ENCODE measurements at places on chromosomes 1 and 21.
A peak's percentile ranks its signal among the peaks of the same experiment; 100 is the strongest.

DNA sequence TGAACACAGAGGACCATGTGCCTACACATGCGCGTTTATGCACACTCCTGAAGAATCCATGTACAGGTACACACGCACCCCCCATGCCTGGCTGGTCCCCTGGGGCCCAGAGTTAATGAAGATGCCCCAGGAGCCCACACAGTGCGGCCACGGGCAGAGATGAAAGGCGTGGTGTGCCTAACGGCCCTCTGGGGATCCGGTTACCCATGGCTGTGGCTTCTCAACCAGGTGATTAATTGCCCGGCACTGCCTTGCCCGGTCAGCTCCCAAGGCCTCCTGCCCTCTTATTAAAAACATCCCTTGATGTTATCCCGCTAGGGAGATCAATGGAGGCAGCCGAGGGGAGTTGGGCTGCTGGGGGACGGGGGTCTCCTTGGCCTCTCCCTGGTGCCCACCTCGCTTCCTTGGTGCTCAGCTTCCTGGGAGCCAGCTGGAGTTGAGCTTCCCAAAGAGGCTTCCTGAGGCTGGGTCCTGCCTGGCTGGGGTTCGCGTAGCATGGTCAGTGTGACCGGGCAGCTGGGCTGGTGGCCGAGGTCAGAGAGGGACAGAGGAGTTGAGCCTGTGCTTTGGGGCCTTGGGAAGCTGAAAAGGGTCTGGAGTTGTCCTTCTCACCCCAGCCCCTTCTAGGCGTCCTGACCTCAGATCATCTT lies 75.0 kb upstream of the WNT4 start:
- no peak for DNase-seq

DNA sequence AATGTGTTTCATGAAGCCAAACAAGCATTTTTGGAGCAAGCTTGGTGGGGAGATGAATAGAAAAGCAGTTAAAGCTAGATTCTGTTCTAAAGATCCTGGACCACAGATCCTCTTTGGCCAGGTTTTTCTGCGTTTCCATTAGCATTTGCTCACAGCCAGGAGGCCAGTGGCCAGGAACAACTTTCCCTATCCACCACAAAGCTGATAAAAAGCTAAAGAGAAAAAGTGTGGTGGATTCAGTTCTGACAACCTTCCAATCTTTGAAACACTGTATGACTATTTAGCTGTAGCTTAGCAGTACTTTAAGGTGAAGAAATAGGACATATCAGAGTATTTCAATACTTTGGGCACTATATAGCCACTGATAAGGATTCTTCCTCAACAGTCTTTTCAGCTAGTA lies 3.0 kb upstream of the NEK7 start:
- no peak for DNase-seq

DNA sequence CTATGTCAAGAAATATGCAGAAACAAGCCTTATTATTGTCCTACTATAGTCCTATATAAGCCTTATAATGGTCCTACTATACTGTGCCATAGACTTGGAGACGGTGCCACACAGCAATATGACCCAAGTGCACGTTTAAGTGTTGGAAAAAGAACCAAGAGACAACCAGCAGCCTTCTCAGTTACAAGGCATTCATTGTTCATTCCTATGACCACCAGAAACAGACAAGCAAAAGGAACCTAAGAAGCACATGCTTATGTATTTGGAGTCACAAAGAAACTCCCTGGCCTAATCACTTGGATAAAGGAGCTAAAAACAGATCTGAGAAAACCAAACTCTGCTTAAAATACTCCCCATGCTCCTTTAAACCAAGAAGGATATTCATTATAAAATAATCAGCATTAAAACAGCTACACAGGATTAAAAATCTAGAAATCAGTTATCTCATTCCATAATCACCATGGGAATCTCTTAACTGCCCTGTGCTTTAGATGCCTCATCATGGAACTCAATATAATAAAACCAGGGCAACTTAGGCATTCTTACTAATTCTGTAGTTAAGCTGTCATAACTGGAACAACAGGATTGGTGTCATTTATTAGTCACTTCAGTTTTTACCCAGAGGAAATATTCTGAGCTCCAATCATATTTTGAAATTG lies 7.0 kb downstream of the COLGALT2 start:
- no peak for DNase-seq

DNA sequence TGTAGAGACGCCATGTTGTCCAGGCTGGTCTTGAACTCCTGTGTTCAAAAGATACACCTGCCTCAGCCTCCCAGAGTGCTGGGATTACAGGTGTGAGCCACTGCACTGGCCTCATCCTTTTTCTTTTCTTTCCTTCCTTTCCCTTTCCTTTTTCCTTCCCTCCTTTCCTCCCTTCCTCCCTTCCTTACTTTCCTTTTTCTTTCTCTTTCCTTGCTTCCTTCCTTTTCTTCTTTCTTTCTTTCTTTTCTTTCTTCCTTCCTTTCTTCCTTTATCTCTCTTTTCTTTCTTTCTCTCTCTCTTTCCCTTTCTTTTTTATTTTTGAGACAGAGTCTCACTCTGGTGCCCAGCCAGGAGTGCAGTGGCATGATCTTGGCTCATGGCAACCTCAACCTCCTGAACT lies 5.8 kb downstream of the FAM229A start:
- DNase-seq, result no peak

DNA sequence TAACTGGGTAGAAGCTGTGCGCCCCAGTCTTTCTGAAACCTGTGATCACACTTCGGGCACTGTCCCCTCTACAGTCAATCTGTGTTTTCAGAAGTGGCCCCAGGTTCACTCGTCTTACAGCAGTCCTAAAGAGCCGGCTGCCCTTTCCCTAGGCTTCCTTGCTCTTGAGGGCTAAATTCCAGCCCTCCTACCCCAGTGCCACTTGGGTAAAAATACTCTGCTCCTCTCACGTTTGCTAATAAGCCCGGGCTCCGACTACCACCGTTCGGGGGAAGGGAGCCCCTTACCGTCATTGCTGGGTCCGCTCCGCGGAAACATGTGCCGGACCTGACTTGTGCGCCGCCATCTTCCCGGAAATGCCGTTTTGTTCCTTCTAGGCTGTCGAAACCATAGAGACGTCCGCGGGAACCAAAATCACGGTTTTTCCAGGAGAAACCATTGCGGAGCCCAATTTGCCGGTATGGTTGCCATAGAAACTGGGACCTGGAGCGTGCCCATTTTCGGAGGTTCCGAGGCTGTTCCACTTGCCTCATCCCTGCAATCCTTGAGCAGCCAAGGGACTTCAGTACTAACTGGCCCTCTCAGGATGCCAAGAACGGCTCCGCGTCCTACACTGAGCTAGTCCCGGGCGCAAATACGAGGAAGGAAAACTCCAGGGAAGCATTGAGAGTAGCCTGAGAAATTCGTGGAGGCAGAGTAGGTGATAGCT lies at the start of gene GPATCH4:
Gene GPATCH4, minus strand, starts transcription at position 358 of the 709 bp plus-strand sequence.
- peak; percentile 30 for DNase-seq

- DNase-seq, result peak; percentile 42
These were observed 1.9 kb downstream of the S100A11 start for GRCh38 chr1:152034654-152035538.

DNA sequence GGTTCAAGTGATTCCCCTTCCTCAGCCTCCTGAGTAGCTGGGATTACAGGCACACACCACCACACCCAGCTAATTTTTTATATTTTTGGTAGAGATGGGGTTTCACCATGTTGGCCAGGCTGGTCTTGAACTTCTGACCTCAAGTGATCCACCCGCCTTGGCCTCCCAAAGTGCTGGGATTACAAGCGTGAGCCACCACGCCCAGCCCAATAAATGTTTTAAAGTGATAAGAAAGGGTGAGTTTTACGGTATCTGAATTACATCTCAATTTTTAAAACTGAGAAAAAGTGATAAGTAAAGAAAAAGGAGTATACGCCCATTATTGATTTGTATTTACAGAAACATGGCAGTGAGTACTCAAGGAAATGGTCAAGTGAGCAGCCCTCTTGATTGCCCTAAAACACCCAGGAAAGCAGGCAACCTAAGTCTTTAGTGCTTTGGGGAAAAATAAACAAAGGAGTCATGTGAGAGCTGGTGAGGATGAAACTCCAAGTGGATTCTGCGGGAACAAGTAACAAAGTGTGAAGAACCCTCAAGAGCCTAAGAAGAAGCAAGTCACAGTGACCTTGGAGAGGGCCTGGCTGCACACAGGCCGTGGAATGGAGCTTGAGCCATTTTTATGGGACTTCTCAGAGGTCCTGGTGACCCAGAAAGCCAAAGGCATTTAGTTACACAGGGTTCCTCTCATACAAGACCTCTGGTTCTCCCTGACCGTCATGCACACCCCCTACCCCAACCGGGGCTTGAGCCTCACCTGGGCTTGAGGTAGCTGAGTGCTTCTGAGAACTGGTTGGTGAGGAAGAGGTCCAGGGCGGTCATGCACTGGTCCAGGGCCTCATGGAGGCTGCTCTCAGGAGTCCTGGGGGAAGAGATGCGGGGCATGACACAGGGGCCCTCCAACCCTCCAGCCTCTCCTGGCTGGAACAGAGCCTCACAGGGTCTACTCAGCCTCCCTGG lies 9.1 kb downstream of the TTC39A start:
- no peak for DNase-seq

GRCh38 chr1:40003156-40004093 lies 37.1 kb upstream of the CAP1 start:
- no peak for DNase-seq

DNA sequence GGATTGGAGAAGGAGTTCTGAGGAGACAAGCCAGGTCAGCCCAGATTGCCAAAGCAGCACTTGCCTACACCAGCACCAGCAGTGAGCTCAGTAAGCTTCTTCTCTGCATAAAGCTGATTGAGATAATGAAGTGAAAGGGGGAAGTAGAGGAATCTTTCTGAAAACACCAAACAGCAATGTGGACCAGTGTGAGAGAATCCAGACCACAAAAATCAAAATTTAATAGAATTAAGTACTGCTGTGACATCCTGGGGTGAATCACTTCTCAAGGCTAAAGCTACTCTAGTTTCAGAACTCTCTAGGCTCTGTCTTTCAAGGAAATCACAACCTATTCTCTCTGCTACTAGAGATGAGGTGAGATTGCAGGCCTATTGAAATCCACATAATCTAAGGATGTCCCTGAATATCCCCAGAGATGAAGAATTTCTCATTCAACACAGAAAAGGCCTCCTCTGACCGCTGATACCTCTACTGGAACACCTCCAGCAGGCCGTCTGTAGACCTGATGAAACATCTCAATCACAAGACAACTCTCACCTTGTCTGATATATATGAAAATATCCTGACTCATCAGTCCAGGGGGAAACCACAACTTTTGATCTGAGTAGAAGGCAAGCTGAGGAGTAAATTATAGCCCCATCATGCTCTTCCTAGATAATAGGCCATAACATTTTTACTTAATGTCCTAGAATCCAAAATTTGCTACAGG lies at the start of gene FCRL4:
Gene FCRL4, minus strand, starts transcription at position 127 of the 709 bp plus-strand sequence. CDS start 141 bp downstream, outside the sequence.
- DNase-seq, result no peak

- no peak for DNase-seq
These were observed 40.6 kb downstream of the SRRM1 start for GRCh38 chr1:24683713-24684162.

DNA sequence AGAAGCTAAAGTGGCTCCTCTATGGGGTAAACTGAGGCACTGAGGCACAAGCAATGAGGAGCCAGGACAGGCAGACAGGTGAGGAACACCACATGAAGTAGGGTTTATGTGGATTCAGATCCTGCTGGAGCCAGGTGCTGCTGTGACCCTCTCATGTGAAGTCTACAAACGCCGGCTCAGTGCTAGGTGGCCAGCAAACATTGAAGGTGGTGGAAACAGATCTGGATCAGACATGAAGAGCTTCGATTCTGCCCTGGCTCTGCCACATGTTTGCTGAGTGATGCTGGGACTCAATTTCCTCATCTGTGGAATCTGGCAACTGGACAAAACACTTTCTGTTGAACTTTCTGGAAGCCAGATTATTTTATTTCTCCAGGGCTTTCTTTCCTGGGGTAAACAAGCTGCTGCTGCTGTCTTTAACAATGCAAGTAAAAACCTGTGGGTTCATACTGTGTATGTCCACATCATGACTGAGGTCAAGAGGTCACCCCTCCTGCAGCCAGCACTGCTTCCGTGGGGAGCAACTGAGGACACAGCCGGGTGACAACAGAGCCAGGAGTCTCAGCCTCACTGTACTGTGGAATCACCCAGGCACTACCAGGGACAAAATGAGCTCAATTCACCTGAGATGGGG lies 33.3 kb downstream of the HMGB4 start:
- no peak for DNase-seq

- DNase-seq, result no peak
These were observed 136.1 kb downstream of the TGFB2 start for GRCh38 chr1:218481116-218481775.

GRCh38 chr1:182556279-182556678 lies 32.8 kb downstream of the RNASEL start:
- DNase-seq, result no peak

GRCh38 chr1:52914463-52914862 lies 7.1 kb downstream of the ECHDC2 start:
- DNase-seq, result no peak

DNA sequence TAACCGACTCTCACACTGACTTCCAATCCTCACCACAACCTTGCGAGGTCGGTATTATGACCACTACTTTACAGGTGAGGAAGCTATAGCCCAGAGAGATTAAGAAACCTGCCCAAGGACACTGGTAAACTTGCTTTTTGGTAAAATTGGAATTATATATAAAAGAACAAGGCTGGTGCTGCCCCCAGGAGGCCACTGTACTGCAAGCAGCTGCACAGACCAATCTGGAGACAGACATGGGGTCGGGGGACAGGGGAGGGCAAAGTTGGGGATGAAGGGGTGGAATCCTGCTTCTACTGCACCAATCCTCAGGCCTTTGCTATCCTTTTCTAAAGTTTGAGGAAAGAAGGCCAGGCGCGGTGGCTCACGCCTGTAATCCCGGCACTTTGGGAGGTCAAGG lies 280.8 kb downstream of the SPATA17 start:
- DNase-seq, result no peak

DNA sequence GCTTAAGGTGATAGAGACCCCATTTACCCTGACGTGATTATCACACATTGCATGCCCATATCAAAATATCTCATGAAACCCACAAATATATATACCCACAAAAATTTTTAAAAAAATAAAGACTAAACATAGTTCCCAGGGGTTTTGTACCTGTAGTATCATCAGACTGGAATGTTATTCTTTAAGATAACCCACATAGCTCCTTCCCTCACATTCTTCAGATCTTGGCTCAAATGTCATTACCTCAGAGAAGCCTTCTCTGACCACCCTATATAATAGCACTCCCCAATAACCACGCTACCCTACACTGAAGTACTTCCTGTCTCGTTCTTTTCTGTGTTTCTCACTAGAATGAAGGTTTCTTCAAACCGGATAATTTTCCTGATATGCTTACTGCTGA lies 138.3 kb upstream of the SNX7 start:
- no peak for DNase-seq

- DNase-seq, result no peak
These were observed 41.3 kb upstream of the ENAH start for GRCh38 chr1:225694151-225694603.
